ENCODE measurements at places on chromosomes 6 and 20.

DNA sequence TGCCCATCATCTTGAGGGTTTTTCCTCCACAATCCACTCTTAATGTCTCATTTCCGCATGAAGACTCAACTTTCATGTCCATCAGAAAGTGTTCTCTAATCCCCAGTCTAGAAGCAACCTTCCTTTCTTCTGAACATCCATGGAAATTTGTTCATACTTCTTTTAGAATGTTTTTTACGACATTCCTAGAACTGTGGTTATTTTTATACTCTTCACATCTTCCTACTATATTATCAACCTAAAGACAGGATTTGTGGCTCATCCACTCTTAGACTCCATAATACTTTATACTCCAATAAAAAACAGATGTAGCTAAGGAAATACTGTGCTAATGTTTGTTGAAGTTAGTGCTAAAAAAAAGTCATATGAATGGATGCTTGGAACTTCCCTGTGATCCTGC is 1.4 kb upstream of the CAP2 start:
- no peak for DNase-seq

DNA sequence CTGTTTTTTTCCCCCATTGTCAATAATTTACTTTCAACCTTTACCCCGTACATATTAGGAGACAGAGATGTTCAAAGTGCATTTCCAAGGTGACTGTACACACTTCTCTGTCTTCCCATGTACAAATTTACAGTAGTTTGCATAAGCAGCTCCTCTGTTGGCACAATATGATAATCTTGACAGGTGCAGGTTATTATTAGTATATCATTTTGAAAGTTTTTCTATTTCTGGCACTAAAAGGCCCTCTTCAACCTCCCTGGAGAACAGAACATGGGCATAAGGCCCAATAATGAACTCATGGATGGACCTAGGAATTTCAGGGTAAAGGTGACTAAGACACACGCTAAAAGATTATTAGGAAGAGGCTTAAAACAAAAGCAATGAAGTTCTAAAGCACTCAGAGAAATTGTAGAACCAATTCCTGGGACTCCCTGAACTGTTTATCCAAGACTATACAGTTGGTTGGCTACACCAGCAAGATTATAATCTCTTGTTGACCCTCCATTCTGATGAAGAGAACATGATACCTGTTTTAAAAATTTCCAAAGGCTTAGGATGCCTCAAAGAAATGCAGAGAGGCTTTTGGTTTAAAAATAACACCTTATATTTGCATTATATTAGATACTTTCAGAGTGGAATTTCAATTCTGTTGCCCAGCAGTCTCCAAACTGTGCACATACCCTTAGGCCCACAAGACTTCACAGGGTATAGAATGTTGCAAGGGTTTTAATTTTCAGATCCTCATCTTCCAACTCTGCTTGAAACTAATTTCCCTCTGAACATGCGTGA is 1.1 kb downstream of the AIG1 start:
- no peak for DNase-seq

DNA sequence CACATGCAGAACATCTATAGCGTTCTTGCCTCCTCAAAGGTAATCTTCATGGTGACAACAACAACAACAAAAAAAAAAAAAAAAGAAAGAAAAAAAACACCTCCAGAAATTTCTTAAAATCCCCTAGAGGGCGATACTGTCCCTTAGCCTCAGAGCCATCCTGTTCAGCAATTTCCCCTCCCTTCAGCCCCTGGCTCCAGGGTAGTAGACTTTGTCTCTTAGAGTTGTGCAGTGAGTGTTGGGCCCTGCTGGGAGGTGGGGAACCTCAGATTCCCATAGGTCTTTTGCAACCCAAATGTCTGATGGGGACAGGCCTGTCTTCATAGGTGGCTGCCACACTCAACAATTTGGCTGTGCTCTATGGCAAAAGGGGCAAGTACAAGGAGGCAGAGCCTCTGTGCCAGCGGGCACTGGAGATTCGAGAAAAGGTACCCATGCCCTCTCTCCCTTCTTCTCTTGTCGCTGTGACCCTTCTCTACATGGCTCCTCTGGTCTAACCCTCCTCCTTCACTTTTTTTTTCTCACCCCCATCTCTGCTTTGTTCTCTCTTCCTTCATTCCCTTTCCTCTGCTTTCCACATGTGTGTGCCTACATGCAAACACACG is 6.0 kb upstream of the PTK7 start:
- DNase-seq, result peak; percentile 40

- DNase-seq, result no peak
These were observed 421.0 kb downstream of the CBLN4 start for GRCh38 chr20:55584307-55584706.

DNA sequence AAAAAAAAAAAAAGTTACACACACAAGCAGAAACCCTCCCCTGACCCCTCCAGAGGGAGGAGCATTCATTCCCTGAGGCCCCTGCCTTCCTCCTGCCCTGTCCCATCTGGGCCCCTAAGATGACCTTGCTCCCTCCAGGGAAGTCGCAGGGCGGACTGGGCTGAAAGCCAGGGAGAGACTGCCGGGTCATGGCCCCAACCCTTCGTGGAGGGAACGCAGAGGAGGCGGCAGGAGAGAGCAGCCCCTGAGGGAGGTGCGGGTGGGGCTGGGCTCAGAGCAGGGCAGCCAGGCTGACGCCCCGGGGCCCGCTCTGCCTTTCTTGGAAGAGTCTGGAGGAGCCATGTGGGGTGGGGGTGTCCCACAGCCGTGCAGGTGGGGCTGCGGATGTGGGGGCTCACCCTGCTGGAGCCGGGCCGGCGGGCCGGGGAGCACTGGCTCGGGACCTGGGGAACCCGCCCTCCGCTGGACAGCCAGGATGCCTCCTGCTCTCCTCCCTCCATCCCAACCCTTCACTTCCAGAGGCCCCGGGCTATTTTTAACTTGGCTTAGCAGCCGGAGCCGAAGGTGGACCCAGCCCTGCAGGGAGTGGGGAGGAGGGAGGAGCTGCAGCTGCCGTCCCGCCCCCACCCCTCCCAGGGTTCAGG is 15.0 kb upstream of the ABHD16B start:
- DNase-seq, result peak; percentile 81

DNA sequence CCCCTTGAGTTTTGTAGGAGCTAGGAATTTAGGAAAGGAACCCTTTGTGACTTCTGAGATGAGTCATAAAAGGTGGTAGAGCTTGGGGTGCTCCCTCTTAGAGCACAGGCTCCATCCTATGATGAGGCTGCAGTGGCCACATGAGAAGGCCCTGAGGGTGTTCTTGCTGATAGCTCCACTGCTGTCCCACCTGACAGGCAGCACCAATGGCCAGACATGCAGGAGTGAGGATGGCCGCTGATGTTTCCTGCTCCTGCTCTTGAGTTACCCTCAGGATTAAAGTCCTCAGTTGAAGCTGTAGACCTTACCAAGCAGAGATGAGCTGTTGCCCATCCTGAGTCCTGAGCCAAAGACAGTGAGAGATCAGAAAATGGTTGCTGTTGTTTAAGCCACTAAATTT is 512.1 kb downstream of the CDH26 start:
- DNase-seq, result no peak

DNA sequence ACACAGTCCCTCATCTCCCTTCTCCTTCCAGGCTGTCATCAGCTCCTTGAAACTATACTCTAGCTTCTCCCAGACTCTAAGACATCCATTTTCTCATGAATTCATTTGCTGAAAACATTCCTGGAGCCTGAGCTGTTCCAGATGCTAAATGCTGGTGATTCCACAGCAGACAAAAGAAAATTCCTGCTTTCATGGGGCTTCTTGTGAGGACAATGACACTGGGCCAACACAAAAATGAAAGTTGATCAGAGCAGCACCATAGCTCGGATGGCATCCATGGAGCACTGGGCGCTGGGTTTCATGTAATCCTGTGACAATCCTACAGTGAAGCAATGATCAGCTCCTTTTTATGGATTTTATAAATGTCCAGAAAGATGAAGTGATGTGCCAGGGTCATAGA is 47.4 kb upstream of the STX16 start:
- DNase-seq, result no peak

DNA sequence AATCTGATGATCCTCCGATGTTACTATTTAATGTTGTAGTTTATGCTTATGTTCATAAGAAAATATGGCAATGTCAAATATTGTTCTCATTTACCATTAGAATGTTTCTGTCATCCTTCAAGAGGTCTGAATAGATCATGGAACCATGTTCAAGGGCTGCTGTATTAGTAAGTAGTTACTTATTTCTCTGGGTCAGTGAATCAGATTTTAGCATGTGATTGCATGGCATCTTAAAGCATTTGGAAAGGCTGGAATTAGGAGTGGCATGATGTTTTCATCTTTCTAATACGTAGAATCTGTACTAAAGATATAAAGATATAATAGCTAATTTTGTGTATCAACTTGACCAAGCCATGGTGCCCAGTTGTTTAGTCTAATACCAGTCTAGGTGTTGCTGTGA is 40.5 kb upstream of the NKX2-4 start:
- DNase-seq, result no peak

DNA sequence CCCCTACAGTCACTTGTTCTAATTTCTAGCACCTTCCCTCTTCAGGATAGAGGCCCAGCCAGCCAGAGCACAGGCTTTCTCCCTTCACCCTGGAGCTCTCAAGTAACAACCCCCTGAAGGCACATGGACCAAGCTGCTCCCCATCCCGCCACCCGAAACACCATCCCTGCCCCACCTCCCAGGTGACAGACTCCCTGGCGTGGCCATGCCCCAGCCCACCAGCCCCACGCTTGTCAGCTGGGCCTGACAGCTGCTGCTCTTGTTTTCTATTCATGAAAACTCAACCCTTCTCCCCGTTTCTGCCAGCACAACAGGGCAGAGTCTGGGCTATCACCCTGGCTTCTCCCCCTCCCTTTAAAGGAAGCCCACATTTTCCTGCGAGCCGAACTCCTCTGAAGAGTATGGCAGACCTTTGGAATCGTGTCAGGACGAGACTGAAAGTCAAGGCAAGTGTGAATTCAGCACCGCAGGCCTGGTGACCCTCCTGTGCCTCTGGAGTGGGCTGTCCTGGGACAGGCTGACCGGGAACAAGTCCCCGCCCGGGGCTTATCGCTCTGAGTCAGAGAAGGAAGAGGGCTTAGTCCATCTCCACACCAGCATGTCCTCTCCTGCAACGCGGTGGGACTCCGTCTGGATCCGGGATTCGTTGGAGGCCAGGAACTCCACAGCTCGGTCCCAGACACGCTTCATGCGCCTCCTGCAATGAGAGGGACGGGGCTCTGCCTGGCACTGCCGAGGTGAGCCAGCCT is 16.7 kb downstream of the LEMD2 start:
- DNase-seq, result peak; percentile 67

GRCh38 chr6:55825402-55826051 is 49.9 kb downstream of the BMP5 start:
- peak; percentile 48 for DNase-seq

DNA sequence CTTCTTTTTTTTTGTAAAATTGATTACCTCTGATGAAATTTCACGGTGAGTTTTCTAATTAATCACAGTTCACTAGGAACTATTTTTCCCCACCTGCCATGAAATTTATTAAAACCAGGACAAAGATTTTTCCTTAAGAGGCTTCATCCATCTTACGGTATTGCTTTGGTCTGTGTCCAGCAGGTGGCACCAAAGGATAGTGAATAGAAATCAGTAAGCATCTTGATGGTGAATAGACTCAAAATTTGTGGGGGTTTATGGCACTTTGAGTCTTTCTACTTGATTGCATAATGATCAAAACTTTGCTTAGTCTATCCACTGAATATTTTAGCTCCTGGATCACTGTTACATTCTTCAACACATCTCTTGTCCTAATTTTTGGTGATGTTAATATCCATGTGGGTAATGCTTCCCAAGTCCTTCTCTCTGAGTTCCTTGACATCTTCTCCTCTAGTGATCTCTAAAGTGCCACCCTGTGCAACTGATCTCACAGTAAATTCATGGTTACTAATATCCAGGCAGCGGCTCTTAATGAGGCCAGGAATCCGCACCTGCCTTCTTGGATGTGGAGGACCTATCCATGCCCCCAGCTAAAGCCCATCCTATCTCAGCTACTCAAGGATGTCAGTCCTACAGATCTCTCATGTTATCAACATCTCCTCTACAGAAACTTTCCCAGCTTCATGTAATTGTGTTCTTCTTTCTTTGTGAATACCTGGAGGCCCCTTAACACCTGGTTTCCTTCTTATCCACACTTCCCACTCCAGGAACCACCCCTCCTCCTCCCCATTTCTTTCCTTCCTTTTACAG is 54.5 kb downstream of the STMND1 start:
- DNase-seq, result peak; percentile 52

DNA sequence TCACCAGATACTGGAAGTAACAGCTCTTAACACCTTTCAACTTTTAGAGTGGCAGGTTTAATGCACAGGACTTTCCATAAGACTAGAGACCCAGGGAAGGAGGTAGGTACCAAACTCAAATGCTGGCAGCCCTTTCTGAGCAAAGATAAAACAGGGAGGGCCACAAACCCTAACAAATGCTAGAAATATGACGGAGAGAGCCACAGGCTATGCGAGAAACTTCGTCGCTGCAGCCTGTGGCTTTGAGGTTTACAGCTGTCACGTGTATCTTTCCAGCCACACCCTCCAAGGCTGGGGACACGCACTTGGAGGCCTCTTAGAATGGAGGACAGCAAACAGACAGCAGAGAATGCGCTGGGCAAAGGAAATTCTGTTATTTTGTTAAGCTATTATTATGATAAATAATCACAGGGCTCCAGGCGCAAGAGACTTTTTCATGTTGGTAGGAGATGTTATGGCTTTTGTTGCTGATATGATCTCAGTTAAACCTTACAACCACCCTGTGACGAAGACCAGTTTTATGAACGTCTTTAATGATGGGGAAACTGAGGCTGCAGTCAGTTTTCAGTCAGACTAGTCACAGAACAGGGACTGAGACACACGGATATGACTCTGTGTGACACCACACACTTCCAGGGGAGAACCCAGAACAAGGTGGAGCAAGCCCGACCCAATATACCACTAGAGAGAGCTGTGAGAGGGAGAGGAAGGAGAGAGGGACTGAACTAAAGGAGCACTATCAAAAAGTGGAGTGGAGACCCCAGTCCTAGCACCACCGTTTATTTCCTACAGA is 2.0 kb downstream of the TRAM2 start:
- DNase-seq, result peak; percentile 57

DNA sequence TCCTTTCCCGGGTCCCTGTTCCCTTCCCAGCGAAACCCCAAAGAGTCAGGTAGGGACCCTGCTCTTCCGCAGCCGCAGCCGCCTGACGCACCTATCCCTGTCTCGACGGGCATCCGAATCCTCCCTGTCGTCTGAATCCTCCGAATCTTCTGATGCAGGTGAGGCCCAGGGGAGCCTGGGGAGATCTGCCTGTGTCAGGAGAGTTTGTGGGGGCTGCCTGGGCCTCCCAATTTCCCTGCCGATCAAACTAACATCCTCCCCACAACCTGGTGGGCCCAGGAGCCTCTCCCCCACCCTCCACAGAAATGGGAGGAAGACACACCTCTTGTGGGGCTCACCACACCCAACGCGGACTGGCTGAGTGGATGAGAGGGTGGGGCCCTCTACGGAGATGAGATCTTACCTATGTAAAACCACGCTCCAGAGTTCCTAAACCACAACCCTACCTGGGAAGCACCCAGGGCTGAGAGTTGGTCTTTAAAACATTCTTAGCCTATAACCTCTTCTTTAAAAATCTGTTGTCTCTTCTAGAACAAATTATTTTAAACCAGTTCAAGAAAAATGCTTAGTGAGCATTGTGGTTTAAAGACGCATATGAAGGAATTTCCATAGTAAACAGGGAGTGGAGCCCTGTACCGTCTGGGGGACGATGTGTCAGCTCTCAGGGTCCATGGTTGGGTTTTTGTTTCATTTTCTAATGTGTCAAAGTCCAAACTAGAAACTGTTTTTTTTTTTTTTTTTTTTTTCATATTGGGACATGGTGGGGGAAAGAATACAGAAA is 1.7 kb downstream of the CDC25B start:
- DNase-seq, result peak; percentile 46

- DNase-seq, result no peak
These were observed 198.9 kb downstream of the CDH4 start for GRCh38 chr20:61451009-61451408.

GRCh38 chr6:146149770-146150169 is 120.9 kb downstream of the GRM1 start:
- DNase-seq, result no peak
